SJCRH30 (cell line): ENCODE measurements at places on chromosomes 4 and X. TPM values are rescaled to one million over a fixed set of nuclear protein-coding genes. Genes with fewer than 3 reads are reported as not detected.
A peak's percentile ranks its signal among the peaks of the same experiment; 100 is the strongest.

DNA sequence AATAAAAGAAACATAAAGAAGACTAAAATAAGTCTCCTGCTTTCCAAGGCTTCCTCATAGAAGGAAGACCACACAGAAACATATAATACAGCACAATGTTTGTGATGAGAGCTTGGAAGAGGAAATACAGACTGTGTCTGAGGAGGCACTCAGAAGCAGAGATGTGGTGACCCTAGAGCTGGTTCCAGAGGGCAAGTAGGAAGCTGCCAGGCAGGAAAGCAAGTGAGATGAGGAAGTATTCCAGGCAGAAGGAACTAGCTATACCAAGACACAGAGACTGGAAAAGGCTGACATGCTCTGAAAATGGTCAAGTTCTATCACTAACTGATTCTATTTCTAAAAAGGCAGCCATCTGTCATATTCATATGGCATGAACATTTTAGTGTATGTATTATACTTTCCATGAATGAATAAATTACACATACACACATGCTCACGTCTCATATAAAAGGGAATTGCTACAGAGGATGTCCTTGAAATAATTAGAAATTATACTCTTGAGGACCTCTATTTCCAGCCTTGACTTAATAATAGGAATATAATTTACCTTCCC lies 16.6 kb upstream of the HSFX2 start:
- no peaks in the 10 kb centered on the region for H3K27me3 ChIP-seq
- DNase-seq = no peak
- no peak overlapping the region for H3K4me3 ChIP-seq
- no peaks in the 10 kb centered on the region for H3K36me3 ChIP-seq
- no peaks in the 10 kb centered on the region for H3K4me1 ChIP-seq

DNA sequence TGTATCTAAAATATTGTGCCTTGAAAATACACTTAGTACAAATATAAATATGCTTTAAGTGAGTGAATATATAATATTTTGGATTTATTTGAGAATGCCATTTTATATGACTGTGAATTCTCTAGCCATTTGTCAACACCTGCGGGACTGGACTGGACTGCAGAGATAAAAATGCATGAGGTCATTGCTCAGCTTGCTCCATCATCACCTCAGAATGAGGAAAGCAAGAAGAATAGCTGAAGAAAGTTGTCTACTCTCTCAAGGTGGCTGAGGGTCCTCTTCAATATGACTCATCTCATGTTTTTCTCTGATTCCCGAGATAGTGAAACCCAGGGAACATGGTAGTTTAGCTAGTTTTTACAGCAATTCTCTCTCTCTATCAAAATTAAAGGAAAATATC lies 732.5 kb upstream of the AGA start:
- no peaks in the 10 kb centered on the region for H3K36me3 ChIP-seq
- no peaks in the 10 kb centered on the region for H3K4me1 ChIP-seq
- H3K27me3 ChIP-seq = no peaks in the 10 kb centered on the region
- H3K27ac ChIP-seq = no peak overlapping the region

DNA sequence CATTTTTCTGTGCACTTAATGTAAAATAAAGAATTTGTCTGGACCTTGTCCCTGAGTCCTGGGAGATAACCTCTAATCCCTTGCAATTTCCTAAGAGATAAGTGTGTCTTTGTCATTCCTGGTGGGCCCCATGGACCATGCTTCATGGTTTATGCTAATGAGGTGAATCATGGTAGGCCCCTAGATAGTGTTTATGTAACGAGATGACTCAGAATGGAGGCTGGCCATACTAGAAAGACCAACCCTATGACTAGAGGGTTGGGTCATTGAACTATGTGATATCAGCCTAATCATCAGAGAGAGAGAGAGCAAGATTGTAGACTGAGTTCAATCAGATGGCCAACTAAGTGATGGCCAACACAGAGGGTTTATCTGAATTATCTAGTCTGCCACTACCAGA lies 64.2 kb upstream of the NHSL2 start:
- no peak for DNase-seq
- H3K4me3 ChIP-seq = no peak overlapping the region

GRCh38 chr4:147848634-147849033 lies 116.7 kb downstream of the ARHGAP10 start:
- no peak overlapping the region for H3K4me3 ChIP-seq
- no peaks in the 10 kb centered on the region for H3K4me1 ChIP-seq
- no peak overlapping the region for H3K27ac ChIP-seq
- peaks cover 8% of the 10 kb centered on the region; the same call in 1 of the 2 replicates for H3K36me3 ChIP-seq
- DNase-seq = no peak

DNA sequence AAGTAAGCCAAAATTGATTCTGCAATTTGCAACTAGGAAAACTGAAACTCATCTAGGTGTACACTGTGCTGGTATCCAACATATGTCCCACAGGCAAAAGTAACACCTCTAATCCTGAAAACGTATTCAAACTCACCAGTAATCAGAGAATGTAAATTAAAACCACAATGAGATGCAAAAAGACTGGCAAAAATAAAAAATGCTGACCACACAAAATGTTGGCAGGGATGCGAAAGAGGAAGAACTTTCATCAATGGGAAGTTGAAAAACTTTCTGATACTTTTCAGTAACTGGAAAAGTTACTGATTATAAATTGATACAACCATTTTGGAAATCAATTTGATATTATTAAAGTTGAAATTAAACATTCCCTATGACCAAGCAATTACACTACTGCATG lies 20.1 kb upstream of the CORIN start:
- H3K36me3 ChIP-seq = peaks cover 10% of the 10 kb centered on the region

DNA sequence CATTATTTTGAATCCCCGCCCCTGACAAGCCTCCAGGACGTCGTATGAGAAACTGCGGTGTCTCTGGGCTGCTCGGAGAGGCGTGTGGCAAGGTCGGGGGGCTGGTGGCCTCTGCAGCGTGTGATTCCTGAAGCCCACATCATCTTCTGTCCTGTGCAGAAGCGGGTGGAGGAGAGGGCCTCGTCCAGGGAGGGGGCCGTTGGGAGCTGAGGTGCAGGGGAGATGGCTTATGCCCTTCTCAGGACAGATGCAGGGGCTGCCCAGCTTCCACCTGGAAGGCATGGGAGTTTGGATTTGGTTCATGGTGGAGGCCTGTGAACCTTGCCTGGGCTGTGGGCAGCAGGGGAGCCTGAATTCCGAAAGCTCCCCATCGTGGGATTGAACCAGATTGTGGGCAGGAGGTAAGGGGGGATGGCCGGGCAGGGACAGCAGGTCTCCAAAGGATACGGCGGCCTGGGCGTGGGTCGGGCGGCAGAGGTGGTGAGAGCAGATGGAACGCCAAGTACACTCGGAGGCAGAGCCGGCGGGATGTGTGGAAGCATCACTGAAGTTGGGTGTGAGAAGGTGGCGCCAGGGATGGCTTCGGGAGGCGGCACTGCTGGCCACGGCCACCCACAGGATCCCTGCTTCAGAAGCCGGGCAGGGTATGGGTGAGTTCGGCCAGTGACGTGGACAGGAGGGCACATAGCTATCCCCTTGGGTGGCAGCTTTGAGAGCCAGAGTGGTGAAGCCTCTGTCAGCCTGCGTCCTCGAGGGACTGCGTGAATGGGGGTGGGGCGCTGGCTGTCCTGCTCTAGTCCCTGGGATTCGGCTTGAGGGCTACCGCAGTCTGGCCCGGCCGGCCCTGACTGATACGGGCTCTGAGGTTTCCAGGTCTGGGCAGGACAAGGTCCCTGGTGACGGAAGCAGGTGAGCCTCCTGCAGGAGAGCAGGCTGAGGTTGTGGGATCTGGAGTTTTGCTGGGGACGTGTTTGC lies 76.3 kb upstream of the ADRA2C start:
- DNase-seq = no peak
- no peaks in the 10 kb centered on the region for H3K4me1 ChIP-seq
- no peaks in the 10 kb centered on the region for H3K36me3 ChIP-seq

- no peaks in the 10 kb centered on the region for H3K36me3 ChIP-seq
- no peak overlapping the region for H3K4me3 ChIP-seq
- H3K4me1 ChIP-seq = no peaks in the 10 kb centered on the region
- no peak for DNase-seq
These were observed 95.9 kb downstream of the HS6ST2 start for GRCh38 chrX:132862562-132862961.

- H3K36me3 ChIP-seq = no peaks in the 10 kb centered on the region
- H3K4me1 ChIP-seq = no peaks in the 10 kb centered on the region
- H3K27me3 ChIP-seq = no peaks in the 10 kb centered on the region
- no peak for DNase-seq
- H3K27ac ChIP-seq = no peak overlapping the region
These were observed 38.7 kb upstream of the PDK3 start for GRCh38 chrX:24426340-24426913.

- no peak for DNase-seq
- no peaks in the 10 kb centered on the region for H3K27me3 ChIP-seq
- H3K4me3 ChIP-seq = no peak overlapping the region
- H3K4me1 ChIP-seq = peaks cover 3% of the 10 kb centered on the region; the same call in 1 of the 2 replicates
These were observed 90.5 kb downstream of the TBL1X start for GRCh38 chrX:9555354-9555753.

DNA sequence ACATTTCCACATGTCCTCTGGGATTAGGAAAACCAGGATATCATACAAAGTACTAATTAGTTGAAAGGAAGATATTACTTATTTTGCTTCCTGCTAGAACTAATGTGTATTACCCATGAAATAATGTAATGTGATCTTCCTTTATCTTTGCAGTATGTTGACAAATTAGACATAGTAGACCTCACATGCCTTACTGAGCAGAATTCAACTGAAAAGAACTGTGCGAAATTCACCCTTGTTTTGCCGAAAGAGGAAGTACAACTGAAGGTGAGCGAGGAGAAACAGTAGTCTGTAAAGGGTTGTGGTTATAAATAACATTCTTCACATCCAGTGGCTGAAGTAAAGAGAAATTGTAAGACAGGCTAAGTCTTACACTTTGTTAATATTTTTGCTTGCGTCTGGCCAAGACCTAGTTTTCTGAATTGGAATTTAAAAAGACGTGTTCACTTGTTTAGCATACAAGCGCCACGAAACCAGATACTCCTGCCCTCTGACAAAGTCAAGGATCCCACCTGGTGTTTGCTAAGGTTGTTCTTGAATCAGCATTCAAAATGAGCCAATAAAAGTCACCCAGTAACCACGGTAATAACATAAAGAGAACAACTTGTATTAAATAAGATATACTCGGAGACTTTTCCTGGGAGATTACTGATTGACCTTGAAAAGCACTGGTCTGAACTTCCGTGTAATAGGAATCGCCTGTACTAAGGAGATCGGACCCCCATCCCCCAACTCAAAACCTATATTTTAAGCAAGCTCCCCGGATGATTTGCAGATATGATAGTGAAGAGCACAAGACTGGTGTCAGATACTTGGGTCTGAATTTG lies 16.9 kb downstream of the STAP1 start:
- peak overlapping the region; percentile 10; the same call in 1 of the 2 replicates for H3K27ac ChIP-seq
- H3K4me1 ChIP-seq = peaks cover 5% of the 10 kb centered on the region; the same call in 1 of the 2 replicates
- H3K36me3 ChIP-seq = no peaks in the 10 kb centered on the region; the same call in 1 of the 2 replicates
- no peaks in the 10 kb centered on the region for H3K27me3 ChIP-seq
- peak; percentile 50 for DNase-seq

DNA sequence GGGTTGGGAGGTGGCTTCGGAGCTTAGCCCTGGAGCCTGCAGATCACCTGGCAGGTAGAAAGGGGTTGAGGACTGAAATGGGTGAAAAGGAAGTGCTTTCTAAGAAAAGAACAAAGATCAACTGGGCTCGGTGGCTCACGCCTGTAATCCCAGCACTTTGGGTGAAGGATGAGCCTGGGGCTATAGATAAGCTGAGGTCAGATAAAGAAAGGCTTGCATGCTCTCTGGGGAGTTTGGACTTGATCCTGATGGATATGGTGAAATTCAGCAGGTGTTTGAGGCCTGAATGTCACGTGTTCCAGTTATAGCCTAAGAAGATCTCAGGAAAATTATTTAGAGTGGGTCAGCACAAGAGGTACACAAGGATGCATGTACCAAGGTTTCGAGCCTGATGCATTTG lies 40.8 kb downstream of the SLC34A2 start:
- no peaks in the 10 kb centered on the region for H3K27me3 ChIP-seq
- H3K36me3 ChIP-seq = no peaks in the 10 kb centered on the region
- no peak for DNase-seq
- no peak overlapping the region for H3K4me3 ChIP-seq
- no peaks in the 10 kb centered on the region for H3K4me1 ChIP-seq

- no peak overlapping the region for H3K27ac ChIP-seq
- no peak for DNase-seq
- peaks cover 13% of the 10 kb centered on the region for H3K36me3 ChIP-seq
These were observed 16.2 kb downstream of the MAEA start for GRCh38 chr4:1305781-1306455.

- no peak overlapping the region for H3K4me3 ChIP-seq
- H3K27ac ChIP-seq = peak overlapping the region; percentile 82
- no peaks in the 10 kb centered on the region for H3K27me3 ChIP-seq
- DNase-seq = peak; percentile 83
- H3K4me1 ChIP-seq = peaks cover 24% of the 10 kb centered on the region
- H3K36me3 ChIP-seq = no peaks in the 10 kb centered on the region
These were observed 15.1 kb upstream of the NKX3-2 start for GRCh38 chr4:13559413-13559812.

DNA sequence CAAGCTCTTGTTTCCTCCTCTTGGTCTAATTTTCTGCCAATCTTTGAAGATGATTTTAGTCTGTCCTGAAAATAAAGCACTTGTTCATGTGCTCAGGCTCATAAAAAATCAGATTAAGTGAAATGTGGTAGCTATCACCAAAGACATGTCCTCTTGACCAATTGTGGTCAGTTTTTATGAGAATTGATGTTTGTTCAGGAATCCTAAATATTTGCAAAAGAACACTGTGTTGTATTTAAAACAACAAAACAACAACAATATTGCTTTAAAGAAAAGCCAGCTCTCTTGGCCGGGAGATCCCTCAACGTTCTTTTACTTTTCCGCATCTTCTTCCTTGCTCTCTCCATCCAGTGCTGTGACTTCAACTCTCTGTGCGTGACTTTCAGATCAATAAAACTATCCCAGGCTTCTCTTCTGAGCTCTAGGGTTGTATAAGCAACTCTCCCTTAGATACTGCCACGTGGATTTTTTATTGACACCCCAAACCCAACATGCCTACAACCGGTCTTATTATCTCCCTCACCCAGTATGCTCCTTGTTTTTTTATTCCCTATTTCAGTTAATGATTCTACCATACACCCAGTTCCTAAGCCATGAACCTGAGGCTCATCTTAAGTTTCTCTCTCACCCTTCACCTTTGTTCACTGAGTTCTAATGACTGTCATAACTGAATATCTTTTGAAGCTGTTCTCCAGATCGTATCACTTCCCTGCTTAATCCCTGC lies 309.9 kb downstream of the ARHGAP10 start:
- H3K4me1 ChIP-seq = no peaks in the 10 kb centered on the region
- H3K4me3 ChIP-seq = no peak overlapping the region
- H3K27ac ChIP-seq = no peak overlapping the region
- no peaks in the 10 kb centered on the region for H3K36me3 ChIP-seq
- DNase-seq = no peak

The ARHGEF38 gene
- not detected in 2 replicates for total RNA-seq

The DCX gene
- 99.8 and 115 TPM in 2 replicates for total RNA-seq

The SYNPO2 gene
- total RNA-seq = 8.5 and 9.2 TPM in 2 replicates

The TRIM75 gene
- total RNA-seq = 0.58 and 0.87 TPM in 2 replicates

The FGG gene
- total RNA-seq = not detected in 2 replicates

The TKTL2 gene
- total RNA-seq = not detected in 2 replicates

The CT47C1 gene
- not detected in 2 replicates for total RNA-seq
